ENCODE measurements at places on chromosomes 4 and X.

DNA sequence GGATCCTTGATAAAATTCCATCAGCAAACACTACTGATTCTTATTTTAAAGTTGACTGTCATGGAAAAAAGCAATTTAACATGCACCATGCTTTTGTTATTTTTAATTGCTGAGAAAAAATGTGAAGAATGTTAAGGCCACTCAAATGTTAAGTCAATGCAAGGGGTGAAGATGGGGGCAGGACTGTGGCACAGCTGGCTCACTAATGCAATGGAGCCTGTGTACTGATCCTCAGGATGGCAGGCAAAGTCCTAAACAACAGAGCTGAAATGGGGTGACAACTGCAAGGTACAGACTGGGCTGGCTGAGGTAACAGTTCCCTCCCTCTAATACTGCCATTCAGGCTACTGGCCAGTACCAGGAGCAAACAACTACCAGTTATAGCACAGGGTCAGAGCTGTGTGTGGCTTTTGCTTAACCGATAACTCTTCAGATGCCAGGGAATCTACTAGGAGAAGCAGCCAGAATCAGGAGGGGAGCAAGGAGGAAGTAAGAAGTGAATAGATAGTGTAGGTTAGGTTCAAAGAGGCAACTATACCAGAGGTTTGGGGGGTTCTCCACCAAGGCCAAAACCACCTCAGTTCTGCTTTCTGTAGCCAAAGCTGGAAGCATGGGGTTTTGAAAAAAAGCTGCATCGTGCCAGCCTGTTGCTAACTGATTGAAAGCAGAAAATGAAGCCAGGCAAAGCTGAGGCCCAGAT lies 372.6 kb downstream of the OPHN1 start:
- no peak for DNase-seq

GRCh38 chr4:48431401-48431800 lies 51.7 kb upstream of the SLC10A4 start:
- DNase-seq = no peak

DNA sequence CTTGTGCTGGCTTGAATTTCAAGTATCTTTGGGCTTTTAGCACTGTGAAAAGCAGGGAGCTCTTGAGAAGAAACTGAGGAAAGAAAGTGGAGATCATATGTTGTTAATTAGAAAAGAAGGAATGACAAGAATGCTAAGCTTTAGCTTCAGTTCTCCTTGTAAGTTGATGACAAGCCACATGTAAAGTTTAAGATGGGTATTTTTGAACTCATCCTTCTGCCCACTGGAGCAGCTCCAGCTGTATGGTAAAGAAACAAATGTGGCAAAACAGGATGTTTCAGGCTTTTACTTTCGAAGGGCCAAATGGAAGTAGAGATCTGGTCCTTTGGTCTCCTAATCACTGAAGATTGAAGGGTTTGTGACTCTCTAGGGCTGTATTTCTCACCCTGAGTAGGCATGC lies 137.8 kb downstream of the GUCY2F start:
- no peak for DNase-seq

GRCh38 chr4:14177987-14178386 lies 550.5 kb upstream of the BOD1L1 start:
- no peak for DNase-seq

DNA sequence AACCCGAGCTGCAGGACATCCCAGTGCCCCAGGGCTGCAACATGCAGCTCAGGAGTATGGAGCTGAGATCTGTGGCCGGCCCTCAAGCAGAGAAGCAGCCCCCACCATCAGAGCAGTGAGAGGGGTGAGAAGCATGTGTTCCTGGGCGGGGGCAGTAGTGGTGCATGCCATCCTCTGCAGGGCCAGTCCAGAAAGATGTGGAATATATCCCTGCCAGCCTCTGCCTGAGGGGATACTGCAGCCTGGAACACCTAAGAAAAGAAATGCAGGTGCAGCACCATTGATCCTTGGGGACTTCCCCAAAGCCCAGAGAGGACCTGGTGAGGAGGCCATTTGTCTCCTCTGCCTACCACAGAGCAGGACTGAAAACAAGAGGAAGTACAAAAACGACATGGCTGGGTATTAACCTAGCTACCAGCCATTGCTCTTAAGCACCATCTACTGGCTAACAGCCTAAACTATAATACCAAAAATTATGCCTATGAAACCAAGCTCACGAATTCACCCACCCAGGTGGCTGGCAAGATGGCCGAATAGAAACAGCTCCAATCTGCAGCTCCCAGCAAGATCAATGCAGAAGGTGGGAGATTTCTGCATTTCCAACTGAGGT lies 158.8 kb downstream of the ADGRA3 start:
- DNase-seq = no peak

DNA sequence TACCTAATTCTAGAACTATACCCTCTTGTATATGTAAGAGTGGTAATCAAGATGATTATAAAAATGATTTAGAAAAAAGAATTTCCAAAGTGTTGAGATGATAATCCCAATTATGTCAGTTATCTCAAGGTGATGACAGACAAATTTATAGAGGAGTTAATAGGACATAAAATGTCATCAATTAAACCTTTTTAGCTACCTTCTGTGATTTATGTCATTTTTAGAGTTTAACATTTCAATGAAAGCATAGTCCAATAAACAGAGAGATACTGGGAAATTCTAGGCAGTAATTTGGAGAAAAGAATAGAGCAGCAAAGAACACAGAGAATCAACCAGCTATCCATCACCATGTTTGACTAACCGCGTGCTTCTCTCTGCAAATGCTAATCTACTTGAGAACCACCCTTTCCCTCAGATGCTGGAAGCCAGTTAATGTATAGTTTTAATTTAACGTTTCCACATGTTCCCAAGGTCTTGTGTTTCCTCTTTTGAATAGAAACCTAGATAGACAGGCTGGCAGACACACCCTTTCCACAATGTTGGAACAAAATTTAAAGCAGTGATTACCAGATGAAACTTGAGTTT lies 433.1 kb upstream of the FAM241A start:
- no peak for DNase-seq

GRCh38 chrX:67654301-67654700 lies 110.5 kb downstream of the AR start:
- no peak for DNase-seq

GRCh38 chr4:168496834-168497233 lies at the start of gene PALLD:
TSS of gene PALLD (plus strand) at chr4:168497052.
- DNase-seq = no peak

DNA sequence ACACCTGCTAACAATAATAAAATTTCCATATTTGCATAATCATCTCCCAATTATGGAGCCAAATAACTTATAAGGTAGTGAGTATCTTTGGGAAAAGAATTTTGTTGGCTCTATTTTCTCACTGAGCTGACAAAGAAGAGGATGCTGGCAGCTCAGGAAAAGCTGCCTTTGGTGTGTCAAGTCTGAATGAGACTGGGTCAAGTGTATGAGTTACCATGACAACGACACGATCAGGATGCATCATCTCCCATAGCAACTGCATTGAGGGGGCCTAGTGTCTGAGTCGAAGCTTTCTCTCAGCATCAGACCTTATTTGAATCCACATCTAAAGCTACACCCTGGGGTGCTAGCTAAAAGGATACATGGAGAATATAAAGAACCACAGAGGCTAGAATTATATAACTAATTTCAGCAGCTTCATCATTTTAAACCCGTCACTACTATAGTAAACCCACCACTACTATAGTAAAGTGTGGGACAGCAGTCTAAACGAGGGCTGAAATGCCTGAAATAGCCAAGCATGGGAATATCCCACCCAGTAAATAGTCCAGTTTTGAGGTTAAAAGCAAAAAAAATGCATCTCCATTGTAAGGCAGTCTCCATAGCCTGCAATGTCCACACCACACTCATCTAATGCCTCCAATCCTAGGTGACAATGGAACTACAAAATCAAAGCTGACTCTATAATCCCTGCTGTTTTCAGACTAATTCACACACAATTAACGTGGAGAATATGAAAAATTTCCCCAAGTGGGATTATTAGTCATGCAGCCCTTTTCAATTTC lies 16.0 kb downstream of the GSPT2 start:
- DNase-seq = no peak

DNA sequence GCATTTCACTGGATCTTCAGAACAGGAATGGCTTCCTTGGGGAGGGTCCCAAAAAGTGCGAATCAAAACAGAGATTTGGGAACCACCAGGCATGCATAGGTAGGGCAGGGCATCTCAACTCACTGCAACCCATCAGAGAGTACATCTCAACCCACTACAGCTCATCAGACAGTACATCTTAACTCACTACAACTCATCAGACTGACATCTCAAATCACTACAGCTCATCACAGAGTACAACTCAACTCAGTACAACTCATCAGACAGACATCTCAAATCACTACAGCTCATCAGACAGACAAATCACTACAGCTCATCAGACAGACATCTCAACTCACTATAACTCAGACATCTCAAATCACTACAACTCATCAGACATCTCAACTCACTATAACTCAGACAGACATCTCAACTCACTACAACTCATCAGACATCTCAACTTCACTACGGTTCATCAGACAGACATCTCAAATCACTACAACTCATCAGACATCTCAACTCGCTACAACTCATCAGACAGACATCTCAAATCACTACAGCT lies 47.5 kb upstream of the CLDN34 start:
- no peak for DNase-seq

Data from activated CD8-positive, alpha-beta memory T cell treated with anti-CD3 and anti-CD28 coated beads for 1 hour (primary cell).